ENCODE measurements at places on chromosomes 2 and 18.

DNA sequence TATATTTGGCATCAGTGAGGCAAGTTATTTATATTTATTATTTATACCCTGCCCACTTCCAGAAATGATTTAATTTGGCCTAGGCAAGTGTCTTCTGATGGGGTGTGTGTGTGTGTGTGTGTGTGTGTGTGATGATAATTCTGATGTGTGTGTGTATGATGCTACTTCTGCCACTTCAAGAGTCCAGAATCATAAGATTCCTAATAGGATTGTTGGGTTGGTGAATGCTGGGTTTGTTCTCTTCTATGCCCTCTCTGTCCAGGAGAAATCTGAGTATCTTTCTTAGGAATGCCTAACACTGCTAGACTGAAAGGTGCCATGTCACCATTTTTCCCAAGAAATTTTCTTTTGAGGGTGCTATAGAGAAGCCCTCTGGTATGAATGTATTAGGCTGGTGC, 122.5 kb downstream of the SPTBN1 start:
- no peak for DNase-seq

DNA sequence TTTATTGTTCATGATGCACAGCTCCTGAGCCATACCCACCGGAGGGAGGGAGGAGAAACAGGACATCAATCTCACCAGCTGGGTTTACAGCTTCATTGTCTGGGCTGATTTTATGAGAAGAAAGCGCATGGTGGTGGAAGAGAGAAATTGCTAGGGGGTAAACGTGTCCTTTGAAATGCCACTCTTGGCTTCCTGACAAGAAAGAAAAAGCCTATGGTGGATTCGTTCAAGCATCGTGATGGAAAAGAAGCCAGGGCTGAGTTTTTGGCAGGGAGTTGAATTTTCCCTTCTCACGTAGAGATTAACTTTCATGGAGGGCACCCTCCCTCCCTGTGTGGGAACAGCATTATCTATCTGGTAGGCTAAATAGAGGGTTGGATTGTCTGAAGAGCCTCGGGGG, 502.0 kb downstream of the SLC4A3 start:
- no peak for DNase-seq

DNA sequence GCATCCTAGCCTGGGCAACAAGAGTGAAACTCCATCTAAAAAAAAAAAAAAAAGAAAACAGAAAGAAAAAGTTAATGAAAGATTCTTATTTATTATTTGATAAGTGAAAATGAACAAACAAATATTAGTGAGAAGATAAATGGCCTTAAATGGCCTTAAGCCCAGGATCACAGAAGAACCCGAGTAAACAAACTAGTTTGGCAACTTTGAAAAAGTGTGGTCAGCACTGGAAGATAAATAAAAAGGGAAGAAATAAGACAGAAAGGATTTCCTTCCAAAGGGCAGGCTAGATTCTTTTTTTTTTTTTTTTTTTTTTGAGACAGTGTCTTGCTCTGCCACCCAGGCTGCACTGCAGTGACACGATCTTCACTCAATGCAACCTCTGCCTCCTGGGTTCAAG, 692.4 kb downstream of the CPS1 start:
- DNase-seq: no peak

GRCh38 chr18:4851301-4851976, 345.6 kb downstream of the AKAIN1 start:
- DNase-seq: no peak

GRCh38 chr2:112959109-112959812, 18.5 kb upstream of the IL36G start:
- no peak for DNase-seq

- no peak for DNase-seq
Measured at GRCh38 chr2:66553370-66553769, 118.4 kb downstream of the MEIS1 start.

Data from AML-193 (cell line).